ENCODE measurements at places on chromosomes 2 and 18.

DNA sequence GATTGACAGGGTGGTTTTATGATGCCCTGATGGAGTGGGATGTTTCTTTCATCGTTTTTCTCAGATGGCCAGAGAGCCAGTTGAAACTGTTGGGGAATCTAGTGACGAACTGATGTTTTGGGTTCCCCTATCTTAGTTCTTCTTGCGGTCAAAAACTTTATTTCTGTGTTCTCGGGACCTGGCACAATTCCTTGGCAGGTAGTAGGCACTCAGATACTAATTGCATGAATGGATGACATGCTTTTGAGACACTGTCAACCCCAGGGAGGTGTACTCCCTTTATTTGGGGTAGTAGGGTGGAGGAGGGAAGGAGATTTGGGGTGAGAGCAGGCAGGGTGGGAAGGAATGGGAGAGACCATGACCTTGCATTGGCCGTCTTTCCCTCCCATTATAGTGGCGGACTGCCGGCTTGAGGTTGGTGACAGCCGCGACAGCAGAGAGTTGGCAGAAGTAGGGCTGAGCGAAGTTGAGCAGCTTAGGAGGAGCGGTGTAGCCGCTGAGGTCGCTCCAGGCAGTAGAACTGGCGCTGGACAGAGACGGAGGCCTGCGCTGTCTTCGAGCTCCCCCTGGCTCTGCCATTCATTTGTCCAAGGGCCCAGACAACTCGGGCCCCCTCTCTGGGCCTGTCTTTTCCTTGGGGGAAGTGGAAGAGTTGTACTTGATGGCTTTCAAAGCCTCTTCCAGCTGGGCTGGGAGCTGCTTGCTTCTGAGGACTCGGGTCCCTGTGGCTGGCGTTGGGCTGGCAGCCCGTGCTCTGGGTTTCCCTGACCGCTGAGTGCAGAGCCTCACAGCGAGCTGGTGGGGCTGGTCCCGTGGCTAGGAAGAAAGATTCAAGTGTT lies 2.6 kb downstream of the TET3 start:
- peak; percentile 42 for DNase-seq

- DNase-seq = peak; percentile 77
These were observed 14.1 kb downstream of the GLI2 start for GRCh38 chr2:120749506-120750431.

DNA sequence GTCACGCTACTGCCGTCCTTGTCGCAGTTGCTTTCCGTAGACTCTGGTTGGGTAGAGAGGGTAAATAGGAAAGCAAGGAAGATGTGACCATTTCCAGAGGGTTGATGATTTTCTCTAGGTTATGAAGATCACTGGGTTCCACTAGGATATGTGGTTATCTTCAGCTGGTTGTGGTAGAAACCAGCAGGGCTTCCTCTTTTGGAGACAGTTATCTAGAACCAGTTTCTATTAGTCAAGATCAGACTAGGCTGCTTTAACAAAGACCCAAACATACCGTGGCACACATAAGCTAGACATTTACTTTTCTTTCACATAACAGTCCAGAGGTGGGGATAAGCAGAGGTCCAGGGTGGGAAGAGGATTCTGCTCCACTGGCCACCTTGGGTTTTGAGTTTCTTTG lies 59.6 kb downstream of the FASTKD2 start:
- no peak for DNase-seq

DNA sequence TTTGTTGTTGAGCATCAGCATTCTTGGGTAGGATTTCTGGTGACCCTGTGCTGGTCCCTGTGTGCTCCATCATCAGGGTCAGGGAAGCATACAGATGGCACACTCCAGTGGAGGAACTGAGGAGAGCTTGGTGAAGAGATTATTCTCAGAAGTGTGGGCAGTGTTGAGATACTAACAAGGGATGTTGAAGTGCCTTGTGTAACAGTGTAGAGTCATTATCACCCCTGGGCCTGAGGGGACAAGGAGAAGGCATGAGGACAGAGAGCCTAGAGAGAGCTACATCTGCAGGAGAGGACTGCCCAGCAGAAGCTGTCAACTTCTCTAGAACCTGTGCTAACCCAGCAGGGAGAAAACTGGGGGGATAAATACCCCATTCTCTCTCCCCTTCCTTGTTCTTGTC lies 189.0 kb downstream of the PLCL1 start:
- no peak for DNase-seq

- DNase-seq = peak; percentile 27
These were observed 51.4 kb downstream of the ZFP36L2 start for GRCh38 chr2:43175020-43175441.

GRCh38 chr2:233764264-233764663 lies 4.2 kb downstream of the UGT1A1 start:
- DNase-seq = peak; percentile 2

Measured in fibroblast of skin of abdomen (primary cell).